Activated T-cell treated with anti-CD3 and anti-CD28 coated beads, Interleukin-2, amount 50 U/mL, for 72 hours (primary cell): ENCODE measurements at places on chromosomes 3 and 15. TPM values are rescaled to one million over a fixed set of nuclear protein-coding genes. Genes with fewer than 3 reads are reported as not detected.

ASB14 gene
- total RNA-seq, result not detected

DUOXA2 gene
- not detected for total RNA-seq

MKRN2OS gene
- not detected for total RNA-seq

PML gene
- 70.9 TPM for total RNA-seq

WDR93 gene
- not detected for total RNA-seq

AMT gene
- 7.5 TPM for total RNA-seq

ST3GAL6 gene
- 1.5 TPM for total RNA-seq

NANOGP8 gene
- total RNA-seq, result not detected

FMN1 gene
- 1.1 TPM for total RNA-seq

CIB2 gene
- total RNA-seq, result 3.8 TPM

SUSD5 gene
- total RNA-seq, result not detected

FOXL2NB gene
- total RNA-seq, result not detected

ISLR2 gene
- total RNA-seq, result not detected

GALNT15 gene
- not detected for total RNA-seq

BOC gene
- total RNA-seq, result 0.31 TPM
